CD4-positive, alpha-beta memory T cell (primary cell): ENCODE measurements at places on chromosomes 6 and 20. TPM values are rescaled to one million over a fixed set of nuclear protein-coding genes. Genes with fewer than 3 reads are reported as not detected.
A peak's percentile ranks its signal among the peaks of the same experiment; 100 is the strongest.

The BPI gene
- not detected for polyA plus RNA-seq

The DEFB124 gene
- polyA plus RNA-seq: not detected

GRCh38 chr6:144296973-144297372 is 11.8 kb downstream of the UTRN start:
- DNase-seq: no peak
- H3K27me3 ChIP-seq: no peaks in the 10 kb centered on the region

DNA sequence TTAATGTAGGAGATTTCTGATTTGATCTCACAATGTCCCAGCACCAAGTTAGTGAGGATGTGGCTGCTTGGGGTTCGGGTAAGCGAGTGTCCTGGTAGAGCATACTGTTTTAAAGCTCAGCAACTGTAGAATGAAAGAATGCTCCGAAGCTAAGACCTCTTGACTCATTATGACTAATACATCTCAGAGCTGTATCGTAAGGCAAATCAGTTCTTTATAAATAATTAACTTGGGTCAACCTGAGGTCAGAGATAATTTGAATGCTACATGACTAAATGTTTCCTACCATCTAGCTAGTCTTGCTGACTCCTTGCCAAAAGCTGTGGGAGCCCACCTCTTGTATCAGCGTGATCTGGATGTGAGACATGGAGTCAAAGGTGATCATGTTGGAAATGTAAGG is 128.8 kb upstream of the PDE7B start:
- H3K36me3 ChIP-seq: no peaks in the 10 kb centered on the region
- no peaks in the 10 kb centered on the region for H3K27me3 ChIP-seq
- no peak overlapping the region for H3K4me3 ChIP-seq
- H3K27ac ChIP-seq: no peak overlapping the region
- no peaks in the 10 kb centered on the region for H3K4me1 ChIP-seq

GRCh38 chr20:25867776-25868649 is 171.4 kb upstream of the ZNF337 start:
- H3K4me3 ChIP-seq: no peak overlapping the region
- DNase-seq: peak; percentile 60
- H3K4me1 ChIP-seq: peaks cover 15% of the 10 kb centered on the region
- no peaks in the 10 kb centered on the region for H3K27me3 ChIP-seq
- H3K27ac ChIP-seq: no peak overlapping the region

GRCh38 chr6:12504325-12504966 is 212.1 kb upstream of the PHACTR1 start:
- no peaks in the 10 kb centered on the region for H3K36me3 ChIP-seq
- DNase-seq: no peak
- no peak overlapping the region for H3K4me3 ChIP-seq
- H3K27ac ChIP-seq: no peak overlapping the region
- no peaks in the 10 kb centered on the region for H3K27me3 ChIP-seq

- H3K27me3 ChIP-seq: no peaks in the 10 kb centered on the region
- peaks cover 25% of the 10 kb centered on the region for H3K4me1 ChIP-seq
- H3K36me3 ChIP-seq: no peaks in the 10 kb centered on the region
- no peak overlapping the region for H3K4me3 ChIP-seq
- H3K27ac ChIP-seq: no peak overlapping the region
Observed at GRCh38 chr6:14880677-14881076, 365.2 kb upstream of the JARID2 start.

DNA sequence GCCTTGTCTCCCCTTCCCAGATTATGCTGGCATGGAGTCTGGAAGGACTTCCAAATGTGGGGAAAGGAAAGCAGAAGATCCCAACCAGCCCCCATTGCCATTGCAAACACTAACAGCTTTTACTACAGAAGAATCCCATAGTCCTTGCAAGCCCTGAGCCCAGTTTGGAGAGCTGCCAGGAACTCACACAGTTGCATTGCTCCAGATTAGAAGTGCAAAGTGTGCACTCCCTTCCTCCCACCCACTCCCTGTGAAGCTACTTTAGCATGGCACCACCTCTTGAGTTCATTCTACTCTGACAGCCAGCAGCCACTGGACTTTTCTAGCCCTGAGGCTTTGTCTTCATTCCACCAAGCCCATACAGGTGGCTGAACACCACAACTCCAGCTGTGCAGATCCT is 67.6 kb downstream of the SLC22A2 start:
- DNase-seq: no peak
- H3K4me1 ChIP-seq: no peaks in the 10 kb centered on the region
- no peaks in the 10 kb centered on the region for H3K36me3 ChIP-seq
- no peak overlapping the region for H3K4me3 ChIP-seq
- H3K27me3 ChIP-seq: no peaks in the 10 kb centered on the region

DNA sequence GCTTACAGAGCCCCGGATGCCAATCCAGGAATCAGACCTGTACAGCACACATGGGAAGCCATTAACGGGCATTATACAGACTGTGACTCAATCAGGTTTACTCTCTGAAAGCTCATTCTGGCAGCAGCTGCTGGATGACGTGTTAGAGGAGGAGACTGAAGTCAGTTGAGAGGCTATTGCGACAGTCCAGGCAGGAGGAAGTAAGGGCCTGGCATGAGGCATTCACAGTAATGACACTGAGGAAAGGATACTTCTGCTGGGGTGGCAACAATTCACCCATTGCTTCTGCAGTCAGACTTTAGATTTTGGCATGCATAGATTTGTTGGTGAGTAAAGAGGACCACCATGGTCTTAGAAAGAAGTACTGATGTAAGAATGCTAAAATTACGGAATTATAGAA is 151.0 kb upstream of the HEY2 start:
- no peak overlapping the region for H3K27ac ChIP-seq
- no peaks in the 10 kb centered on the region for H3K27me3 ChIP-seq
- H3K4me1 ChIP-seq: no peaks in the 10 kb centered on the region
